Activated CD4-positive, alpha-beta T cell treated with anti-CD3 and anti-CD28 coated beads, Interleukin-2, amount 50 U/mL, for 1 hour (primary cell): ENCODE measurements at places on chromosomes 16 and 17.

DNA sequence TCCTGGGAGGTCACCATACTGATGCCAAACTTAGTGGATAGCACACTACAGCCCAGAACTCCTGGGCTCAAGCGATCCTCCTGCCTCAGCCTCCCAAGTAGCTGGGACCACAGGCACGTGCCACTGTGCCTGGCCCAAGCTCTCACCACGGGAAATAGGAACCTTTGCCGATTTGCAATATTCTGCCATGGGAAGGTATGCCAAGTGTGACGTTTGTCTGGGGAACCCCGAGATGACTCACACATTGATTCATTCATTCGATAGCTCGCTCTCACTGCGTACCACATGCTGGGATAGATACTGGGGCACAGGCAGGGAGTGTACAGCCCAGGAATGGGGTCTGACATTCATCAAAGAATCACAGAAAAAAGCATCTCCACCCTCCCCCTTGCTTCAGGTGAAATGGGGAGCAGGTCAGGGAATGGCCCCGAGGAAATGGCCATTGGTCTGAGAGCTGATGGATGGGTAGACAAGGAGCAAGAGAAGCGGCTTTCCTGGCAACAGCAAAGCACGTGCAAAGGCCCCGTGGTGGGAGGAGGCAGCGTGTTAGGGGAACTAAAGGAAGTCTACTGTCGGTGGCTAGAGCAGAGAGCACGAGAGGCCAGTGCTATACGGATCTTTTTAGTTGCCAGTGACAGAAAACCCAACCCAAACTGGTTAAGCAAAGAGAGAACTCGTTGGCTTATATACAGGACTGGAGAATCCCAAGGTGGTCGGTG, 44.1 kb downstream of the DNAH17 start:
- no peak for DNase-seq

DNA sequence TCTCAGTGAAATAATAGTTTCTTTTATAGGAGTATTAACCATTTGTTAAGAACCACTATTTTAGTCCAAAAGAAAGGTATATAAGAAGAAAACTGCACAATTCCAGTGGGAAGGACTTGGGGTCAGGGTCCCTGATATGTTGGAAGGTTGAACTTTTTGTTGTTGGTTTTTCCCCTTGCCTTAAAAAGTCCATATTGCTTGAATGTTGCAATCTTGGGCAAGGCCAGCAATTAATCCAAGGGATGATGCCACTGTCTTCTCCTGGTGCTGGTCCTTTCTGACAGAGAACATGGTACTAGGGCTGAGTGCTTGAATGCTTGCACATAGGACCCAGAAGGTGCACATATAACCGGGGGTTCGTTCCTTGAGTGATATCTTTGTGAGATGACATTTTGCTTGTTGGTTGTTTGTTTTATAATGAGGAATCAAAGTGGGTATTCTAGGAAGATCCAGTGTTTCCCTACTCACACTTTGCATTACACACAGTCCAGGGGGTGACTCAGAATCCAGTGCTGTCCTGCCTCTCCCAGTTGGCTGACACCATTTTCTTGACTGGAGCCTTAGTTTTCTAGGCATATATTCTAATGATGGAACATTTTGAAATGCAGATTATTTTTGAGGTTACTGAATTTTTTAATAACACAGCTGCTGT, 54.9 kb downstream of the SIAH1 start:
- DNase-seq, result no peak

GRCh38 chr17:50034498-50035364, 21.2 kb upstream of the ITGA3 start:
- no peak for DNase-seq

DNA sequence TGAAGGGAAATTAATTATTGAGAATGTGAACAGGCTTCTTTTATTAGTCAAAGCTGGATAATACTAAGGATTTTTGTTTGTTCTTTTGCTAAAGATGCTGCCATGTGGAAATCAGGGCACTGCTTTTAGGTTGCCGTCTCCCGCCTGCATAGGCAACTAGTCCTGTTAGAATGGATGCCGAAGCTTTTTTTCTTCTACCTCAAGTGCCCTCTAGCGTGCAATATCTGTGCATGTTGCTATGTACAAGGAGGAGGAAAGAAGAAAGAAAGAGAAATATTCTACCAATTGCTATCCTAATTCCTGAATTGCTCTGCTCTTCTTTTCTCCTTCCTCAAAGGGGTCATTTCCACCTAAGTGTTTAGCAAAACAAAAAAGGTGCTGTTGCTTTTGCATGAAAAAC, 5.2 kb upstream of the CDH8 start:
- no peak for DNase-seq

DNA sequence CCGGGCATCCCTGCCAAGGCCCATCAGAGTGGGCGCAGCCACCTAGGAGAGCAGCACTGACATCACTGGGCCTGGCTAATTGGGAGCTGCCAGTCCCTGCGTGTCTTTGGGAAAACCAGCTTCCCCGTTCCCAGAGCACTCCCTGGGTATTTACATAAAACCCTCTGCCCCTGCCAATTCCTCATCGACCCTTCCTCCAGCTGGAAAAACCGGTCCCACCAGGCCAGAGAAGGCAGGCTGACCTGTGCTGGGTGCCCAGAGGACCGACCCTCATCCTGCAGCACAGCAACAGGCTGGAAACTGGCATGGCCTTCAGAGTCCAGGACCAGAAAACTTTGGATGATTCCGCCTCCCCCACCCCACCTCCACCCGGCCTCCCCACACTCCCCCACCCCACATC, 8.2 kb upstream of the FOXN1 start:
- no peak for DNase-seq

- DNase-seq, result no peak
Observed at GRCh38 chr17:4488989-4489595, 9.6 kb upstream of the SPNS2 start.
